Melanocyte of skin (primary cell): ENCODE measurements at places on chromosomes 2 and 18. TPM values are rescaled to one million over a fixed set of nuclear protein-coding genes. Genes with fewer than 3 reads are reported as not detected.

The TBR1 gene
- total RNA-seq, result 0.31 TPM in 1 of 2 replicates, not detected in the other

The GALNT14 gene
- 18.7 and 31.6 TPM in 2 replicates for total RNA-seq

The RNF125 gene
- 7.9 and 9.3 TPM in 2 replicates for total RNA-seq

The MGAT4A gene
- total RNA-seq, result 1.7 and 5.1 TPM in 2 replicates

The NTSR2 gene
- total RNA-seq, result not detected in 2 replicates

The UGT1A6 gene
- total RNA-seq, result not detected in 2 replicates

The RUFY4 gene
- 0.15 TPM in 1 of 2 replicates, not detected in the other for total RNA-seq

The ZBTB14 gene
- total RNA-seq, result 13.8 and 20.4 TPM in 2 replicates

The AOX1 gene
- 0.77 and 1.7 TPM in 2 replicates for total RNA-seq

The UPP2 gene
- not detected in 2 replicates for total RNA-seq

The LYG2 gene
- not detected in 2 replicates for total RNA-seq

The DCDC2C gene
- not detected in 2 replicates for total RNA-seq

The C18orf54 gene
- total RNA-seq, result 3.2 and 4.7 TPM in 2 replicates

The CPLX4 gene
- total RNA-seq, result not detected in 2 replicates

The CXCR1 gene
- total RNA-seq, result not detected in 2 replicates

The AQP12B gene
- not detected in 2 replicates for total RNA-seq

The TFCP2L1 gene
- total RNA-seq, result not detected in 2 replicates

The MDH1B gene
- 0.67 and 2.0 TPM in 2 replicates for total RNA-seq

The MYL1 gene
- total RNA-seq, result not detected in 2 replicates

The ATOH8 gene
- 9.0 and 9.9 TPM in 2 replicates for total RNA-seq

The SKA1 gene
- total RNA-seq, result 27.6 and 29.0 TPM in 2 replicates

The LIMS4 gene
- total RNA-seq, result not detected in 2 replicates

The IL1R2 gene
- total RNA-seq, result 1.1 TPM in 1 of 2 replicates, not detected in the other

The TMEM150A gene
- 8.0 and 8.8 TPM in 2 replicates for total RNA-seq

The CIAO1 gene
- 127 and 185 TPM in 2 replicates for total RNA-seq

The TNP1 gene
- total RNA-seq, result not detected in 2 replicates

The PSMA8 gene
- not detected in 2 replicates for total RNA-seq

The WNT6 gene
- 1.1 and 1.7 TPM in 2 replicates for total RNA-seq

The LONRF2 gene
- total RNA-seq, result 0.34 and 0.36 TPM in 2 replicates

The TEKT4 gene
- total RNA-seq, result not detected in 2 replicates

The TLX2 gene
- not detected in 2 replicates for total RNA-seq

The VWC2L gene
- total RNA-seq, result not detected in 2 replicates

The RBBP8 gene
- total RNA-seq, result 37.5 and 57.1 TPM in 2 replicates

The ITGA4 gene
- 79.0 and 86.9 TPM in 2 replicates for total RNA-seq

The CD28 gene
- not detected in 2 replicates for total RNA-seq

The MYOM1 gene
- 0.34 and 0.36 TPM in 2 replicates for total RNA-seq

The SCYGR5 gene
- not detected in 2 replicates for total RNA-seq

The SP110 gene
- 70.9 and 110 TPM in 2 replicates for total RNA-seq

The DYNAP gene
- total RNA-seq, result not detected in 2 replicates

The FBXO41 gene
- 3.8 and 6.2 TPM in 2 replicates for total RNA-seq

The KRTCAP3 gene
- 0.46 TPM in 1 of 2 replicates, not detected in the other for total RNA-seq

The RANBP2 gene
- total RNA-seq, result 54.4 and 96.0 TPM in 2 replicates

The FAP gene
- total RNA-seq, result 10.3 and 11.4 TPM in 2 replicates

The TMEM200C gene
- not detected in 2 replicates for total RNA-seq

The LYPD6 gene
- 1.7 TPM in 2 replicates for total RNA-seq

The GPR35 gene
- total RNA-seq, result under 0.01 and 0.31 TPM in 2 replicates

The KCNK3 gene
- 0.33 TPM in 1 of 2 replicates, not detected in the other for total RNA-seq

The ALPP gene
- not detected in 2 replicates for total RNA-seq

The FRZB gene
- total RNA-seq, result 0.33 and 0.62 TPM in 2 replicates

The MRPL44 gene
- total RNA-seq, result 77.9 and 89.2 TPM in 2 replicates

The SMCHD1 gene
- 115 and 122 TPM in 2 replicates for total RNA-seq

The LYG1 gene
- total RNA-seq, result 0.77 TPM in 1 of 2 replicates, not detected in the other

The C1QL2 gene
- total RNA-seq, result not detected in 2 replicates

The CDH20 gene
- total RNA-seq, result under 0.01 and 8.6 TPM in 2 replicates

The SNED1 gene
- total RNA-seq, result 4.8 and 5.5 TPM in 2 replicates

The IL1R1 gene
- 5.7 and 5.9 TPM in 2 replicates for total RNA-seq

The IL1RL2 gene
- total RNA-seq, result 0.34 and 0.73 TPM in 2 replicates
